Astrocyte of the spinal cord (primary cell): ENCODE measurements at places on chromosomes 3 and 15.
A peak's percentile ranks its signal among the peaks of the same experiment; 100 is the strongest.

DNA sequence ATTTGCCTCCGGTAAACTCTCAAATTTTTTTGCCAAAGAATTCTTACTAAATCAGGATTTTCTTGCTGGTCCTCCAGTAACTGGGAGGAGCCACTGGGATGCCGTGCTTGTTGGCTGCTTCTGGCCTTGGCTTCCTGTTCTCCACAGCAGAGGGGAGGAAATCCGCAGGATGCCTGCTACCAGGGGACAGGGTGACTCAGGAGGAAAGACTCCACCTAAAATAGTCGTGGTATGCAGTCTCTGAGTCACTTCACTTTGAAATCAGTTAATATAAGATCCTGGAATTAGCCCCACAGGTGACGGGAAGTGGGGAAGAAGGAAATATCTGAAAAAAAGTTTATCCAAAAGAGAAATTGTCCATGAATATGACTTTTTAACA lies 6.5 kb upstream of the TM4SF18 start:
- peak; percentile 97 for DNase-seq

DNA sequence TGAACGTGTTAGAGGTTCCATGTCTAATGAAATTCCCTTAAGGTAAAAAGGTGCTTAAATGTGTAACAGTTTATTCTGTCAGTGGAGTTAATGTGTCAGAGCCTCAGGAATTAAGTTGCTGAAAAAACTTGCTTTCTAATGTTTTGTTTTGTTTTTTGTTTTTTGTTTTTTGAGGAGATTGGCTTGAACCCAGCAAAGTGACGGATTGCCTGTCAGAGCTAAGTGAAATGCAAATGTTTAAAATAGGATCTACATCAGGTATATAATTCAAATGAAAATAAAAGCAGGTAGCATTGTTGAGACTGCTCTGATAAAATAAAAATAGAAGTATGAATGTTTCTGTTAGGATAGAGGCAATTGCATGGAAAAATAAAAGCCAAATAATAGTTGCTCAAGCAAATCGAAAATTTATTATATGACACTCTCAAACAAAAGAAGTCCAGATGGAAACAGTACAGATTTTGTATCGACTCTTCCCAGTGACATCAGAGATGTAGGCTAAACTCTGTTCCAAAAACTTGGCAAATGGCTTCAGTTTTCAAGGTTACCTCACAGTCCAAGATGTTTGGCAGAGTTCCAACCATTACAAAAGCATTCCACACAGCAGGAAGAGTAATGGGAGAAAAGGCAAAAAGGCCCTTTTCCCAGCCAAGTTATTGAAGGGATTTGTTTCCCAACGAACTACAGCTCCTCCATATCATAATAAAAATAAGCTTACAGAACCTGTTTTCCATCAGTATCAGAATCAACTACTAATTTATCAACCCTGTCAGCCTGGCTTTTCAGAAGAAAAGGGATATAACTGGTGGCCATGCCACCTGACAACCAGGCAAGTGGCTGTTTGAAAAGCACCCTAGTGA lies 291.0 kb downstream of the TBL1XR1 start:
- DNase-seq, result peak; percentile 85

GRCh38 chr15:44300572-44300971 lies 12.1 kb downstream of the GOLM2 start:
- DNase-seq, result no peak

- no peak for DNase-seq
Measured at GRCh38 chr15:67977414-67978089, 76.6 kb upstream of the PIAS1 start.

- no peak for DNase-seq
Measured at GRCh38 chr15:48119277-48119676, 1.5 kb upstream of the SLC24A5 start.

DNA sequence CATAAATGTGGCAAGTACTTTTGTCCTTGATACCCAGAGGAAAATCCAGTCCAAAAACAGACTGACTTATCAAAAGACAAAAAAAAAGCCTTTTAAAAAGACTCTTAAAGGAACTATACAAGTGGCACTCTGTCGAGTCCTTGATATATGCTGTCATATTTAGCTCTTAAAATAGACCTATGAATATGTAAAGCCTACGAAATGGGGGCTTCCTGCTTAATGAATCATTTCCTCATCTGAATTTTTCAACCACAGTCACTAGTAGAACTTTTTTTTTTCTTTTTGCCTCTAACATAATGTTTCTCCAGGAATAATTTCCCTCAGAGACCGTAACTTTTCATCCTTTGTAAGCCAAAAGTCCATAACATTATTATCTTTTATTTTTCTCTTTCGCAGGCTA lies 95.8 kb downstream of the P3H2 start:
- peak; percentile 65 for DNase-seq

- DNase-seq, result no peak
Measured at GRCh38 chr15:68812069-68812468, 8.6 kb downstream of the ANP32A start.
